Left lung (tissue), 14 donors: ENCODE measurements at places on chromosomes 7 and 10. TPM values are rescaled to one million over a fixed set of nuclear protein-coding genes. Genes with fewer than 3 reads are reported as not detected.
A peak's percentile ranks its signal among the peaks of the same experiment; 100 is the strongest.

DNA sequence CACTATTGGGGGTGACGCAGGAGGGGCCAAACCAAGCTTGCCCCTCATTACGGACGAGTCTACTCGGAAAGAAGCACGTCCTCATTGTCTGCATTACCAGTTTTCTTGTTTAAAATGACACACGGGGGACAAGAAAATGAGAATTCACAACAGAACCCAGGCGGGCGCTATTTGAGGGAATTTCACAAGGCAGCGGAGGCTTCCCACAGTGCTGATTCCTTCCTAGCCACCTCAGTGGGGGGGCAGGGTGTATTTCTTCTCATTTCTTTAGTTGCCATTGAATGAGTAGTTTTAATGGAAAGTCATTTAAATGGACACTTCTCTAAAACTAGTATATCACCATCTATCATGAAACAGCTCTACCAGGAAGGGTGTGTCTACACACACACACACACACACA, 42.9 kb downstream of the NRAP start:
- no peak overlapping the region for H3K4me3 ChIP-seq
- no peak for DNase-seq
- no peaks in the 10 kb centered on the region for H3K4me1 ChIP-seq
- no peak overlapping the region for H3K27ac ChIP-seq
- H3K27me3 ChIP-seq = peaks cover 61% of the 10 kb centered on the region
- H3K36me3 ChIP-seq = no peaks in the 10 kb centered on the region

- no peak overlapping the region for H3K4me3 ChIP-seq
- DNase-seq = no peak
- H3K4me1 ChIP-seq = no peaks in the 10 kb centered on the region
- H3K36me3 ChIP-seq = no peaks in the 10 kb centered on the region
- H3K27ac ChIP-seq = no peak overlapping the region
- no peaks in the 10 kb centered on the region for H3K27me3 ChIP-seq
Measured at GRCh38 chr10:31723106-31723750, 205.4 kb downstream of the ARHGAP12 start.

DNA sequence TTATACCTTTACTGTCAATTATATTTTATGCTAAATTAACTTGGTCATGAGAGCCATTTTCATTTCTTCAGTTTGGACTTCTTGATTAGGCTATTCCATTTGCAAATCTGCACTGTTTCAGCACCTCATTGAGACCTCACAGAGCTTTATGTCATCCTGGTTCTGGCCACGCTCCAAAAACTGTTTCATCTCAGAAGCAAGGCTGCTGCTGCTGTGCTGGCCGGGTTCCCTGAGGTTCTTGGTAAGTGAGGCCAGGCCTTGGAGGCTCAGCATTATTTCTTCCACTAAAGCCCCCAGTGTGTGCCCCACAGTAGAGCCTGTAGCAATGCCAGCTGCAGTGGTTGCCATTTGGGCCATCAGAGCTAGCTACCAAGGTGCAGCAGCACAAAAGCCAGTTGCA, 7.8 kb upstream of the ZNF485 start:
- peaks cover 16% of the 10 kb centered on the region for H3K4me1 ChIP-seq
- H3K27ac ChIP-seq = no peak overlapping the region
- peak; percentile 73 for DNase-seq

DNA sequence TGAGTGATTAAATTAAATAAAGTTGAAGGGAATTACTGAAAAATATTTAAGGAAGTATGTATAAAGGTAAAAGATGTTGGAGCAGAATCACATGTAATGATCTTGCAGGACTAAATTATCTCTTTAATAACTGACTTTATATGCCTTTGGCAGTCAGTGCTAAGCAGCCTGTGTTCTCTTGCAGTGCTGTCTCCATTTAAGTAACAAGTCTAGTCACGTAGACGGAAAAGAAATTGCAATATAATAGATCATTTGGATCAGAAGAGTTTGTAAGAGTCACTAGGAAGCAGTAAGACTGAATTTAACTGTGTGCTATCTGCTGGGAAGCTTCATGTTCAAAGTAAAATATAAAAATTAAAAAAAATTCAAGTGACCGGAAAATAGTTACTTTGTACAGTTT, 21.4 kb downstream of the BZW2 start:
- H3K36me3 ChIP-seq = peaks cover 20% of the 10 kb centered on the region
- H3K27me3 ChIP-seq = no peaks in the 10 kb centered on the region
- H3K27ac ChIP-seq = peak overlapping the region; percentile 46
- H3K4me3 ChIP-seq = no peak overlapping the region

GRCh38 chr10:48672596-48673265, 11.9 kb upstream of the WDFY4 start:
- DNase-seq = no peak
- no peaks in the 10 kb centered on the region for H3K4me1 ChIP-seq
- H3K4me3 ChIP-seq = no peak overlapping the region

NCF1 gene
- total RNA-seq = 85.8 TPM

SVOPL gene
- not detected for total RNA-seq

RSPH10B gene
- 1.5 TPM for total RNA-seq

GRCh38 chr7:22604246-22604645, 104.3 kb upstream of the STEAP1B start:
- peaks cover 21% of the 10 kb centered on the region for H3K4me1 ChIP-seq
- DNase-seq = no peak
- no peak overlapping the region for H3K27ac ChIP-seq
- H3K27me3 ChIP-seq = no peaks in the 10 kb centered on the region
- H3K4me3 ChIP-seq = no peak overlapping the region

- H3K4me1 ChIP-seq = no peaks in the 10 kb centered on the region
- H3K27me3 ChIP-seq = no peaks in the 10 kb centered on the region
- no peak for DNase-seq
Measured at GRCh38 chr7:143993924-143994323, 6.2 kb upstream of the OR6B1 start.

PKD2L1 gene
- total RNA-seq = 0.37 TPM

DNA sequence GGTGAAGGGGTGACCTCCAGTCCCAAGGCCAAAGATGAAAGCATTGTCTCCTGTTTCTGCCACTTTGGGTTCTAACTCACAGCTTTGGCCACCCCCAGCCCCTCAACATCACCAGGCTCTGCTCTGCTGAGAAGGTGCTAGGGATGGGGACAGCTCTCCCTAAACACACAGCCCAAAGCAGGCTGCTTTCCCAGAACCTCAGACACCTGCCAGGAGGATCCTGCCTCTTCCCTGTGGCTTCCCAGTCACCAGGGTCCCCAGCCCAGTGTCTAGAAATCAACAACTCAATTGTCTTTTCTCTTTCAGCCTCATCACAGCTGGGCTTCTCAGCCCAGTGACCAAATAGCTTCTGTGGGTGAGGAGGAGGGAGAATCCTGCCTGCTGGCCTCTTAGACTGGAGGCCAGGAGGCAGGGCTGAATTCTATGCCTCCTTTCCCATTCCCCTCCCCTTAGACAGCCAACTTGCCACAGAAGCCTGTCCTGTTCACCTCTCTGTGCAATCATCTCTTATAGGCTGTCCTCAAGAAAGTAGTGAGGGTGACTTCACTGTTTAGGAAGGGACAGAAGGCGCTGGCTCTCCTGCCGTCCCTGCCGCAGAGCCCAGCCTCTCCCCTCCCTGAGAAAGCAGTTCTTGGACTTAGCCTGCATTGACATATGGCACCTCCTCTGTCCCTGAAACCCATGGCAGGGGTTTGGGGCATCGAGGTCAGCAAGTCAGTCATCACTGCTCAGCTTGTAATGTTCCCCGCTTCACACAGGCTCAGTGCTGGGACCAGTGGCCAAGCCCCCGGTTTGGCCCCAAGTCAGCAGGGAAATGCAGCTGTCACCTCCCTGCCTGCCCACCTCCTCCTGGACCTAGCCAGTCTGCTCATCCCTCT, 3.7 kb downstream of the FGF8 start:
- no peak overlapping the region for H3K4me3 ChIP-seq
- peaks cover 62% of the 10 kb centered on the region for H3K27me3 ChIP-seq
- H3K27ac ChIP-seq = no peak overlapping the region
- no peaks in the 10 kb centered on the region for H3K36me3 ChIP-seq

GRCh38 chr10:17805921-17806577, 3.1 kb upstream of the MRC1 start:
- H3K4me1 ChIP-seq = no peaks in the 10 kb centered on the region
- no peak for DNase-seq
- no peaks in the 10 kb centered on the region for H3K36me3 ChIP-seq
- H3K27me3 ChIP-seq = no peaks in the 10 kb centered on the region
- no peak overlapping the region for H3K4me3 ChIP-seq

GRCh38 chr10:60549686-60550085, 160.0 kb upstream of the ANK3 start:
- no peak overlapping the region for H3K27ac ChIP-seq
- H3K4me1 ChIP-seq = no peaks in the 10 kb centered on the region
- no peaks in the 10 kb centered on the region for H3K36me3 ChIP-seq
- no peaks in the 10 kb centered on the region for H3K27me3 ChIP-seq
- DNase-seq = no peak

DNA sequence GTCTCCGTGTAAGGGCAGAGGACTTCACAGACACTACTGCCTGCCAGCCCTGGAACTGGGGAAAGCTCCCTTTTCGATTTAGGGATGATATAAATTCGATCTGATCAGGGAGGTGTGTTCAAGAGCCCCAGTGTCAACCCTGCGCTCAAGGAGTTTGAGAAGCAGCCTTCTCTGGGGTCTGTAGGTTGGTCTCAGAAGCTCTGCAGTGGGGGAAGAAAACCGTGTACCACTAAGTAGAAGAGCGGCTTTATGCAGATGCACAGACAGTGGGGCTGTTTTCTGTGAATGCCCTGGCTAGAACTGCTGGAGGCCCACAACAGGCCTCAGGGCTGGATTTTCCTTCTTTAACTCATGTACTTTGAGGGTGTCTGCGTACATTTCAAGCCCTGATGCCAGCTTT, 6.3 kb upstream of the TBX20 start:
- no peaks in the 10 kb centered on the region for H3K36me3 ChIP-seq
- H3K27ac ChIP-seq = no peak overlapping the region
- no peak overlapping the region for H3K4me3 ChIP-seq
- H3K4me1 ChIP-seq = no peaks in the 10 kb centered on the region
- H3K27me3 ChIP-seq = peaks cover 100% of the 10 kb centered on the region

CNNM1 gene
- total RNA-seq = 0.94 TPM

SLC18A3 gene
- not detected for total RNA-seq

DNA sequence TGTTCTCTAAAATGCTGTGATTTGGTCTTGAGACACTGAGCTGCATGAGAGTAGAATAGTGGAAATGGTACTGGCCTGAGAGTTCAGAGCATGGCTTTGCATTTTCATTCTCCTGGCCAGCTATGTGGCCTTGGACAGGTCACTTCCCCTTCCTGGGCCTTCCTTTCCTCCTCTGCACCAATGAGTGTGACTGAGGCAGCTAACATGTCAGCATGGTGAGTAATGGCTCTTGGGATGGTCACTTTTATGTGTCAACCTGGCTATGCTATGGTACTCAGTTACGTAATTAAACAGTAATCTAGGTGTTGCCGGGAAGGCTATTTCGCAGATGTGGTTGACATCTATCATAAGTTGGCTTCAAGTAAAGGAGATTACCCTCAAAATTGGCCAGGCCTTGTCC, 109.3 kb downstream of the RTKN2 start:
- no peaks in the 10 kb centered on the region for H3K36me3 ChIP-seq
- H3K27ac ChIP-seq = no peak overlapping the region
- H3K4me3 ChIP-seq = no peak overlapping the region
- H3K27me3 ChIP-seq = no peaks in the 10 kb centered on the region
- DNase-seq = no peak
- H3K4me1 ChIP-seq = peaks cover 2% of the 10 kb centered on the region

VAX1 gene
- not detected for total RNA-seq

DNA sequence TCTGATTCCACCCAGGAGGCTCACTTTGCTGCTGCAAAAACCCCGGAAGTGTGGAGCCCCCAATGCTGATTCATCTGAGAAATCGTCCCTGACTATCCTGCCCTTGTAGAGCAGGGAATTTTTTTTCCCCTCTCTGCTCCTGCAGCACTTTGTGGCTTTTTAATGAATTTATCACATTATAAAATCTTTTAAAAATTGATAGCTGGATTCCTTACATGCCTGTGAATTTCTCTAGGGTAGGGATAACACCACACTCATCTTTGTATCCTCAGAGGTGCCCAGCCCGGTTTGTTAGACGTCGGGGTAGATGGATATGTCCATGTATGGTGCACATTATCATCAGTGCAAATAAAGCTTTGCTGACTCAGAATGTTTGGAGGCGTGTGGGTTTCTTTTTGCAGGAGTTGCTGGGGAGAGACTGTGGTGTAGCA, 185.7 kb downstream of the STK31 start:
- H3K4me3 ChIP-seq = no peak overlapping the region
- H3K27me3 ChIP-seq = no peaks in the 10 kb centered on the region
- H3K4me1 ChIP-seq = no peaks in the 10 kb centered on the region
- no peak overlapping the region for H3K27ac ChIP-seq
- no peak for DNase-seq
- no peaks in the 10 kb centered on the region for H3K36me3 ChIP-seq

DNA sequence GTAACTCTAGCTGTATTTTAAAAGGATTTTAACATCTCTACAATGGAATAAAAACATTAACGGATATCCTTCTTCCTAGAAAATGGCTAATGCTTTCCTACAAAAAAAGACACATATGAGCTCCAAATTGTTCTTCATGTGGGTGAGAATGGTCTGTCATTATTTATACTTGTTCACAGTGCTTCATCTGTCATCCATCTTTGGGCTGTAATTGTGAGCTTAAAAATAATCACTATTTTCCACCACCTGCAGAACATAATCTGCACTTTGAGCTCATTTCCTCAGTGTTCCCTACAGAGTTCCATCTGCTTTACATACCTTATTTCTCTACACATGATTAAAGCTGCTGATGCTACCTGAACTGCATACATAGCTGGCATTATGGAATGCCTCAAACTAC, 979.1 kb upstream of the C7orf33 start:
- no peak overlapping the region for H3K27ac ChIP-seq
- no peaks in the 10 kb centered on the region for H3K27me3 ChIP-seq
- DNase-seq = no peak

MACROH2A2 gene
- 8.1 TPM for total RNA-seq

UCMA gene
- total RNA-seq = not detected

- no peaks in the 10 kb centered on the region for H3K36me3 ChIP-seq
- DNase-seq = no peak
Measured at GRCh38 chr10:33229949-33230267, 104.6 kb downstream of the NRP1 start.

DNA sequence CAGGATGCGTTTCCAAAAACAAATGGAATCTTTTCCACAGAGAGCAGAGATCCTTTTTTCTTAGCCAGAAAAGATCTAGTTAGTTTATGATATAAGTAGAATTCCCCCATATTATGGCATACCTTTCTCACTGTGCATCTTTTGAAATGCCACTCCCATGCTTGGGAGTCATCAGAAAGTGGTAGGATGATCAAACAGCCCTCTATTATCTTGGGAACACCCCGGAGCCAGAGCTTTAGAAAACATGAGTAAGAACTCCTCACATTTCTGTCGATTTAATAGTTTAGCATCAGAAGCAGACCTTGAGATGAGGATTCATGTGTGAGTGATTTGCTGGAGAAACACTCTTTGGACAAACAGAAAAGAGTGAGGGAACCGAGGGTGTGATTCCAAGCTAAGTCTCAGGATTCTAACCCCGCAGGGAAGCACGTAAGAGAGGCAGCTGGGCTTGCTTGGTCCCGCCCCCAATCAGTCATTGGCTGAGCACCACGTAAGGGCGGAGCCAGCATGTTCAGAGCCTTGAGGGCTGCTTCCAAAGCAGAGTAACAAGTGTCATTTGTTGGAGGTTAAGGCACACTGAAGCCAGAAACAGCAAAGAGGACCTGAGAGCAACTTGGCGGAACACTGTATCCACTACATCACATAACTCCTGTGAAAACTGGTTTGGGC, 43.7 kb upstream of the NXPH1 start:
- H3K4me3 ChIP-seq = no peak overlapping the region
- no peaks in the 10 kb centered on the region for H3K4me1 ChIP-seq
- no peak overlapping the region for H3K27ac ChIP-seq
- H3K36me3 ChIP-seq = no peaks in the 10 kb centered on the region
- DNase-seq = no peak

ELN gene
- 673 TPM for total RNA-seq

ALOX5 gene
- total RNA-seq = 52.3 TPM
